ENCODE measurements at places on chromosomes 1 and 21.

GRCh38 chr1:44170281-44170823 lies 28.9 kb upstream of the KLF18 start:
- DNase-seq: no peak

DNA sequence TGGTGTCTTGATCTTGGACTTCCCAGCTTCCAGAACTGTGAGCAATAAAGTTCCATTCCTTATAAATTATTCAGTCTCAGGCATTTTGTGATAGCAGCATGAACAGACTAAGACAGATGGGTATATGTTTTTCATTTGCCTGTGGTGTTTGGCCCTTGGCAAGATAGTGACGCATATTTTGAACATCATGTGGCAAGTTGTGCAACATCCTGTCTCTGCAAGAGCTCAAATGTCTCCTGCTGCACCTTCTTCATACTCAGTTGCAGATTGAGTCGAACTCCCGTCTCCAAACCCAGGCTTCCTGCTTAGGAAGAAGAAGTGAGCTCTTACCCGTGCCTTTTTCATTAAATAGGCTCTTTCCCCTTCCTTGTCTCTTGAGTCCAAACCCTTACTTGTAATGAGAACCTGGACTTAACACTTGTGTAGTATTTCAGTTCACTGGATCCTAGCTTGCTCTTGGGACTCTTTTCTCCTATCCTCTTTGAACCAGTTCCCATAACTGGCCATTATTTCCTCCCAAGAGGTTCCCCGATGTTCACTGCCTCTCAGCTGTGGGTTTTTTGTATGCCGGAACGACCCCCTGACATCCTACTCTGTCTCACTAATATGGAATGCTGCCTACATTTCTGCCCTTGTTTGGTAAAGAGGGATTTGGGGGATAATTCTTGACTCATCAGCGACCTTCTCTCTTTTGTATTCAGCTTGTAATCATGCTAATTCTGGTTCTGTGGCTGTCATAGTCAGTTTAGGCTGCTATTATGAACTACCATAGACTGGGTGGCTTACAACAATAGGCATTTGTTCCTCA lies 125.0 kb upstream of the KCNK2 start:
- DNase-seq: peak; percentile 100

DNA sequence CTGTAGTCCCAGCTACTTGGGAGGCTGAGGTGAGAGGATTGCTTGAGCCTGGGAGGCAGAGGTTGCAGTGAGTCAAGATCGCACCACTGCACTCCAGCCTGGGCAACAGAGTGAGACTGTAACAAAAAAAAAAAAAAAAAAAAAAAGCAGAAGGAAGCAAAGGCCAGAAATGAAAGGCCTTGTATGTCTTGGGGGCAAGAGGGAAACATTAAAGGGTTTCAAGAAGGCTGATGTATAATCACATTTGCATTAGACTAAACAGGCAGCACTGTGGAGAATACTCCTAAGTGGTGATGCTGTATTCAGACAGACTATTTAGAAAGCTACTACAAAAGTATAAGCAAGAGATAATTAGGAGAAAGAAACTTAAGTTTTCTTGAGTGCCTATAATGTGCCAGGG lies 10.4 kb downstream of the ANP32E start:
- DNase-seq: no peak

- DNase-seq: peak; percentile 76
Measured at GRCh38 chr1:24793447-24794129, 48.3 kb downstream of the CLIC4 start.

GRCh38 chr1:200153277-200154055 lies 126.0 kb downstream of the NR5A2 start:
- DNase-seq: no peak

- DNase-seq: no peak
Measured at GRCh38 chr1:37478890-37479254, 4.5 kb downstream of the ZC3H12A start.

DNA sequence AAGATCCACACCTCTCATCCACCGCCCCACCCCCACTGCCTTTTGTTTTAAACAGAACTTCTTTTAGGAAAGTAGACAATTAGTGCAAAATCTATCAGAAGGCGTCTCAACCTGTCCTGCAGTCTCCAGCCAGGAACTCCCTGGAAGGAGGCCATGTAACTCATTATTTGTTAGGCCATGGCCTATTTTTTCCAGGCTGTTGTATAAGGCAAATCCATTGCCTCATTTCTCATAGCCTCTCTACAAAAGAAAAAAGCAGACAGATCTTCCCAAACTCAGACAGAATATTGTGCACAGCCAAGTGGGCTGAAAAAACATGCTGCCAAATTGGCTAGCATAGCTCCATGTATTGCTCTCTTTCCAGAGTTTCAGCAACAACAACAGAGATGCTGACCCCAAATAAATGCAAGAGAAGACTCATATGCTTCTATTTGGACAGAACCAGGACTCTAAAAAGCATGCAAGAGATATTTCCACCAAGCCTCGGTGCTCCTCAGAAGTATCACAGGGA lies 770.7 kb upstream of the CXADR start:
- DNase-seq: no peak

- DNase-seq: no peak
Measured at GRCh38 chr1:100941098-100941527, 45.2 kb downstream of the SLC30A7 start.

DNA sequence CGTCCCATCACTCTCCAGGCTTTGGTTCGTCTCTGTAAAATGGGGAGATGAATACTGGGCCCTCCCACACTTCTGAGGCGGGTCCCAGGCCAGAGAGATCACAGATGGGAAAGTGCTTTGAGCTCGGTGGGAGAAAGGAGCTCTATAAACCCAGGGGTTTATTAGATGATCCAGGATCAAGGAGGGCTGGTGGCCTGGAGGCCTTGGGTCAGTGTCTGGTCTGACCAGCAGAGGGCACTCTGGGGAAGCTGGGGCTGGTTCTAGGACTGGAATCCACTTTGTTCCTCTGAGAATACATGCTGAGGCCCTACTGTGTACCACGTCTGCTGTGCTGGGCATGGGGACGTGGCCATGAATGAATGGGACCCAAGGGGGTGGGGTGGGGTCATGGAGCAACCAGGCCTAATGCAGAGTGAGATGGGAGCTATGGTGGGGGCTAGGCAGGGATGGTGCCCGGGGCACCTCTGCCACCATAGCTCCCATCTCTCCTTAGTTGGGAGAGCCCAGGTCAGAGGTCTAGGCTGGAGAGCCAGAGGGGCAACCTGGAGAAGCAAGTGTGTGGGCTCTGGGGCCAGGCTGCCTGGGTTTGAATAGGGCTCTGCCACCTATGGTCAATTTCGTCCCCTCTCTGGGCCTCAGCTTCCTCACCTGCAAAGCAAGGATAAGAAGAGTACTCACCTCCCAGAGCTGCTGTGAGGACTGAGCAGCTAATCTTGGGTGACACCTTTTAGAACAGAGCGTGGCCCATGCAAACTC lies 9.0 kb upstream of the FAM131C start:
- peak; percentile 27 for DNase-seq

DNA sequence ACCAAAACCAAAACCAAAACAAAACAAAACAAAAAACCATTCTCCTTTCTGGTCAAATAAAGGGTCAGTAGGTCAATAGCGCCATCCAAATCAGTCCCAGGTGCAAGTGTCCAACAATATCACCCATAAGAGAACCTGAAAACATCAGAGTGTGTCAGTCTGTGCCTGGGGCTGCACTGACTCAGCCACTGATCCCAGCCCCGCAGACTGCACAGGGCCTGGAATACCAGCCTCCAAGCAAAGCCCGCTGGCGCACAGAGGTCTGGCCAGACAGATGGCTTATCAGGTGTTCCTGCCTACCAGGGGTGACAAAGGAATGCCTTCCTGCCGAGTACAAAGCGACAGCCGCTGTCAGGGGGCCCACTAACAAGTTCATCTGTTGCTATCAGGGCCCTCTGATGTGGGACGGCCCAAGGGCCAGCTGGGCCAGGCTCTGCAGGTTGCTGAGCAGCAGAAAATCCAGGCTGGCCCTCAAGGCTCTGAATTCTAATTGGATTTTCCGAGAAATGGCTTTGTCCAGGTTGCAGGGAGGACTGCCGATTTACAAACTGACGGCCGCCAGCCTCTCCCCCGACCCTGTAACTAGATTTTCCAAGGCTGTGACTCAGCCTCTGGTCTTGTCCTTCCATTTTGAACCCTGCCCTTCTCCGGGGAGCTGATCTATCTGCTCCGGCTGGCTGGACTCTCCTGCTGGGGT lies 13.7 kb upstream of the TMEM51 start:
- DNase-seq: no peak

- no peak for DNase-seq
Measured at GRCh38 chr1:23627069-23627735, 64.4 kb upstream of the RPL11 start.

DNA sequence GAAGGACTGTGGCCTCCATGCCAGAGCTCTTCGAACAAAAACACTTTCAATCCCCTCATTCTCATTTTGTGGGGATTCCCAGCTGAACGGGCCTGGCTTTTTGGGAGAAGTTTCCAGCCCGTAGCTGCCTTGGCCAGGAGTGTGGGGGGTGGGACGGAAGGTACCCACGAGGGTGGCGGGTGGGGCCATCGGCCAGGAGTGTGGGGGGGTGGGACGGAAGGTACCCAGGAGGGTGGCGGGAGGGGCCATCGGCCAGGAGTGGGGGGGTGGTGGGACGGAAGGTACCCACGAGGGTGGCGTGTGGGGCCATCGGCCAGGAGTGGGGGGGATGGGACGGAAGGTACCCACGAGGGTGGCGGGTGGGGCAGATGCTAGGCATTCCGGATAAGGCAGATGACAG lies 71.7 kb upstream of the ZBTB18 start:
- no peak for DNase-seq

- DNase-seq: no peak
Measured at GRCh38 chr1:167563579-167564246, 10.2 kb upstream of the CREG1 start.

GRCh38 chr1:248631354-248632008 lies 3.4 kb downstream of the OR2T11 start:
- no peak for DNase-seq

GRCh38 chr1:221457685-221458446 lies 284.0 kb downstream of the DUSP10 start:
- no peak for DNase-seq

DNA sequence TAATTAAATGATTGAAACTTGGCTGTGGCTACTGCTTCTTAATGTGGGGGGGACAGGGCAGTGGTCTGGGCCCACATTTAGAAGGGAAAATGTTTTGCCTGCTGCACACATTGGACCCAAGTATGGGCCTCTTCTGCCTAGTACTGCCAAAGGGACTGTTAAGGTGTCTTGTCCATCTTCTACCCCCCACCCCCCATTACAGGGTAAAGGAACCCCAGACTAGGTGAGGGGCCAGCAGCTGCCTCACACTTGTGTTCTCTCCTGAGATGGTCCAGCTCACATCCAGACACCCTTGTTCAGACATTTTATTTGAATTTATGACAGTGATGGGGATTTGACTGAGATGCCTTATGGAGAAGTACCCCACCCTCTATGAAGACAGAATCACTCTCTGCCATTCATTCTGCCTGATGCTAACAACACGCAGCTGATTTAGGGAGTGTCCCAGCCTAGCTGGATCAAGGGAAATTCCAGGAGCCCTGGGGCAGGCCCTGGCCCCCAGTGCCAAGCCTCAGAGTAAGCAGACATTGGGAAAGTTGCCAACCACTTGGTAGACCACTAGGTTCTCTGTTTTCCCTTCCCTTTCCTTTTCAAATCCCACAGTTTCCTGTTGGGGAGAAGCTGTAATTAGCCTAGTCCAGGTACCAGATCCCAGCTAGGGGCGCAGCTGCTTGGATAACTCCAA lies 42.1 kb downstream of the YARS1 start:
- DNase-seq: no peak

- DNase-seq: no peak
Measured at GRCh38 chr1:50425376-50426107, 2.3 kb upstream of the DMRTA2 start.

DNA sequence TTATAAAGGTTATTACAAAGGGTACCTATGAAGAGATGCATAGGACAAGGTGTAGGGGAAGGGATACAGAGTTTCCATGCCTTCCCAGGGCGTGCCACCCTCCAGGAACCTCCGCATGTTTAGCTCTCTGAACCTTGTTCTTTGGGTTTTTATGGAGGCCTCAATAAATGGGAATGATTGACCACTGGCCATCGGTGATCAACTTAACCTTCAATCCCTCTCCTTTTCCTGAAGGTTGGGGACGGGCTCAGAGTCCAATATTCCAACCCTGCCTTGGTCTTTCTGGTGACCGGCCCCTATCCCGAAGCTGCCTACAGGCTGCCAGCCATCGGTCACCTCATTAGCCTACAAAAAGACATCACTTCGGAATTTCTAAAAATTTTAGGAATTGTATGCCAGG lies 11.7 kb downstream of the CD244 start:
- DNase-seq: no peak

- no peak for DNase-seq
Measured at GRCh38 chr1:218462116-218462515, 117.0 kb downstream of the TGFB2 start.

- no peak for DNase-seq
Measured at GRCh38 chr1:228799924-228800323, 64.6 kb downstream of the RHOU start.

- DNase-seq: no peak
Measured at GRCh38 chr1:213166852-213167251, 115.8 kb downstream of the RPS6KC1 start.

GRCh38 chr1:184352776-184353175 lies 34.1 kb upstream of the C1orf21 start:
- no peak for DNase-seq

- DNase-seq: no peak
Measured at GRCh38 chr1:194194724-194195123, 1008.3 kb upstream of the B3GALT2 start.

GRCh38 chr1:244074559-244075171 lies 23.6 kb downstream of the ZBTB18 start:
- no peak for DNase-seq
